ENCODE measurements at places on chromosomes 16 and 17.
A peak's percentile ranks its signal among the peaks of the same experiment; 100 is the strongest.

DNA sequence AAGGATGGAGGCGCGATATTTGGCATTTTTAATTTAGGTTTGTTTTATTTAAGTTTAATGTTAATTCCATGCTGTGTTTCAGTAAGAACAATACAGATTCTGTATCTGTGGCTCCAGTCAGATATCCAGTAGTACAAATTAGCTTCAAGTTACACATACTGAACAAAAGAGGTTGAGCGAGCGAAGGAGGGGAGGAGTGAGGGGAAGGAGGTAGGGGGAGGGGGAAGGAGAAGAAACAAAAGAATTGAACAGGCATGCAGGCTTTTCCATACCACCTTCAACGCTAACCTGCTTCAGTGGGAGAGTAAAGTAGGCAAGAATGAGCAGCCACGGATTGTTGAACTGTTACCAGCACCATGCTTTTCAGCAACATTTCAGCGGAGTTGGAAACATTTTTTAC lies 55.5 kb downstream of the YWHAE start:
- DNase-seq: no peak

DNA sequence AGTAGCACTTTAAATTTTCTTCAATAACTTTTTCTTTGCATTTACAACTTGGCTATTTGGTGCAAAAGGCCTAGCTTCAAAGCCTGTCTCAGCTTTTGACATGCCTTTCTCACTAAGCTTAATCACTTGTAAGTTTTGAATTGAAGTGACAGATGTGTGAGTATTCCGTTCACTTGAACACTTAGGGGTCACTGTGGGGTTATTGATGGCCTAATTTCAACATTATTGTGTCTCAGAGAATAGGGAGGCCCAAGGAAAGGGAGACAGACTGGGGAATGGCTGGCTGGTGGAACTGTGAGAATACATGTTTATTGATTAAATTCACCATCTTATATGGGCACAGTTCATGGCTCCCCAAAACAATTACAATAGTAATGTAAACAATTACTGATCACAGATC lies 84.1 kb downstream of the TAOK1 start:
- no peak for DNase-seq

DNA sequence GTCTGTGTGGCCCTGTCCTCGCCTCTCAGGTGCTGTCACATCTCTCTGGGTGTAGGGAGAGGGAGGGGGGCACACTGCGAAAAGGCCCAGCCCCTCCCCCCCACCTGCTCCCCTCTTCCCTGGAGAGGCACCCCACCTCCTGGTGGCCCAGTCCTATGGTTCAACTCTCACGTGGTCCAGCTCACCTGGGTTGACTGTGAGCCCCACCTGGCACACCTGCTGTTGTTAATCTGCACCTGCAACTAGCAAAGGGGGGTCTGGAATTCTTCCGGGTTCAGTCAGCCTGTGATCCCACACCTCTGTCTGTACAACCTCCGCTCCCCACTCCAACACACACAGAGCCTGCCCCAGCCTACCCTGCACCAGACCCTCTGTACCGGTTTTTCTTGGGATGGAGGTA lies 2.0 kb upstream of the SYNGR2 start:
- no peak for DNase-seq

GRCh38 chr17:28622186-28622585 lies 8.2 kb upstream of the RSKR start:
- DNase-seq: no peak

DNA sequence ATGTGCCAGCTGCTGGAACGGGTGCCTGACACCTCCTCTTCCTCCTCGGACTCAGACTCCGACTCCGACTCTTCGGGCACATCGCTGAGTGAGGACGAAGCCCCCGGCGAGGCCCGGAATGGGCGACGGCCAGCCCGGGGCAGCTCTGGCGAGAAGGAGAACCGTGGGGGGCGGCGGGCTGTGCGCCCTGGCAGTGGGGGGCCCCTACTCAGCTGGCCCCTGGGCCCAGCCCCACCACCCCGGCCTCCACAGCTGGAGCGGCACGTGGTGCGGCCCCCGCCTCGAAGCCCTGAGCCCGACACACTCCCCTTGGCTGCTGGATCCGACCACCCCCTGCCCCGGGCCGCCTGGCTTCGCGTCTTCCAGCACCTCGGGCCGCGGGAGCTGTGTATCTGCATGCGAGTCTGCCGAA lies 6.8 kb downstream of the FBXL19 start:
- DNase-seq: no peak

GRCh38 chr16:72850853-72851252 lies 197.1 kb downstream of the ZFHX3 start:
- DNase-seq: no peak

DNA sequence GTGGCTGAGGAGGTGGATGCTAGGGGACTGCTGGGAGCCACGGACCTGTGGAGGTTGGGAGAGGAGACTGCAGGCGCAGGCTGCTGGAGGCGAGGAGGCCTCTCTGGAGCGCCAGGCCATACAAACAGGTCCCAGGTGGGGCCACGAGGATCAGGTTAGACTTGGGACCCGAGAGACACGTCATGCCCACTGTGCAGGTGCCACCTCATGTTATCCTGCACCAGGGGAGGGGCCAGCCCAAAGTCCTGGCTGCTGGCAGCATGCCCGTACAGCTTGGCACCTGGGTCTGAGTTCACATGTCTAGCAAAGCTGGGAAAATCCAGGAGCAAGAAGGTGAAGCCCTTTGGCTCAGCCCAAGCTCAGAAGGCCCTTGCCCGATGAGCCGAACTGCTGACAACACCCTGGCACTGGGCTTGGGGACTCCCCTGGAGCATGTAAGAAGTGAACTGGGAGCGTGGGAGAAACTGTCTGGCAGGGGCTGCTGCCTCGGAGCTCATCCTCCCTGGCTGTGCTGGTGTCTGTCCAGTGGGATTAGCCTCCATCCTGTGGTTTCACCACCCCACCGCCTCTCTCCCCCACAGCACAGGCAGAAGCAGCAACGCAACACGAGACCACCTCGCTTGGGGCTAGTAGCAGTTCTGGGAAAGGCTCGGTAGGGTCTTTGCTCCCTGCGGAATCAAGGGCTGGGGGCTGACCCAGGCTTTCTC lies 5.3 kb downstream of the ARHGDIA start:
- no peak for DNase-seq

- DNase-seq: peak; percentile 20
Observed at GRCh38 chr17:51585514-51586104, 325.3 kb downstream of the UTP18 start.

GRCh38 chr16:81997738-81998137 lies 13.5 kb downstream of the SDR42E1 start:
- no peak for DNase-seq

GRCh38 chr17:45433159-45433535 lies 477 bp upstream of the ARHGAP27 start:
- DNase-seq: no peak

DNA sequence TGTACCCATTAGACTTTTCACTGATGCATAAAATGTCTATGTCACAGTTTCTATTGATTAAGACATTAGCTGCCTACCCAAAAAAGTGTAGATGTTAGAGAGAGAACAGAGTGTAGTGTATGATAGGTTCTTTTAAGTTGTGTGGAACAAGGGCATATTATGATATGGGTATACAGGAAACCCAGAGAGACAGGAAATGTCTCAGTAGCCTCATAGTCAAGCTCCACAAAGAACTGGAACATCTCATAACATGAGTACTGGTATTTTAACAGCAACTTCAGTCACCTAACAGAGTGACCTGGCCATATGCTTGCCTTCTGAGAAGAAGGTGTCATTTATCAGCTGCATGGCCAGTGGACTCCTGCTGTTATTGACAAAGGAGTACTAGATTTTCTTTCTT lies 128.1 kb downstream of the RGS9 start:
- DNase-seq: no peak

DNA sequence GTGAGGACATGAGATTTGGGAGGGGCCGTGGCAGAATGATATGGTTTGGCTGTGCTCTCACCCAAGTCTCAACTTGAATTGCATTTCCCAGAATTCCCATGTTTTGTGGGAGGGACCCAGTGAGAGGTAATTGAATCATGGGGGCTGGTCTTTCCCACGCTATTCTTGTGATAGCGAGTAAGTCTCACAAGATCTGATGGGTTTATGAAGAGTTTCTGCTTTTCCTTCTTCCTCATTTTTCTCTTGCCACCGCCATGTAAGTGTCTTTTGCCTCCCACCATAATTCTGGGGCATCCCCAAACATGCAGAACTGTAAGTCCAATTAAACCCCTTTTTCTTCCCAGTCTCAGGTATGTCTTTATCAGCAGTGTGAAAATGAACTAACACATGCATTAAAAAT lies 40.6 kb downstream of the CCT6B start:
- DNase-seq: no peak

DNA sequence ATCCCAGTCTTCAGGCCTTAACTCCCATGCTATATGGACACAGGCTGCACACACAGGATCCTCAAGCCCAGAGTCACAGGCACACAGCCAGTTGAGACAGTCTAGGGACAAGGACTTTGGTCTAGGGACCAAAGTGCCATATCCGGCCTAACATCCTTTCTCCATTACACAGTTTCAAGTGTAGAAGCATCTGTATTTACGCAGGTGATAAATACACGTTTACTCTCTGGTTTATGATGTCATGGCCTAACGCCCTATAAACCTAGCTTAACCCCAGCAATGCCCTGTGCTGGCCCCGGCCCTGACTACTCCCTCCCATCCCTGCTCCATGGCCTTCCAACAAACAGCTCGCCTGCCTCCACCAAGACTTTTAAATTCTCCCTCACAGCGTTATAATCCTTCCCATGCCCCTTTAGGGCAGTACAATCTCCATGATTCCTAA lies 17.1 kb downstream of the CUEDC1 start:
- DNase-seq: no peak

- no peak for DNase-seq
Observed at GRCh38 chr17:2354311-2354710, 17.0 kb downstream of the SGSM2 start.

DNA sequence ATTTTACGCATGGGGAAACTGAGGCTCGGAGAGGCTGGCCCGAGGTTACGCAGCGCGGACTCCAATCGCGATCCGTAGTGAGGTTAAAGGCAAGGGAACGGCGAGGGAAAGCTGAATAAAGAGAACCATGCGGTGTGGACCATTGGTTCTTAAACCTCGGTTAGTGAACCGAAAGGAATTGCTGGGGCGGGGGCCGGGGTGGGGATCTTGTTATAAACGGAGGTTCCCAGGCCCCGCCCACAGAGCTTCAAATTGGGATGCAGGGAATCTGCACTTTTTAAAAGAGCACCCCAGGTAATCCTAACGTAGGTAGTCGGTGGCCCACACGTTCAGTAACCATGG lies 524 bp downstream of the IQCK start:
- no peak for DNase-seq

DNA sequence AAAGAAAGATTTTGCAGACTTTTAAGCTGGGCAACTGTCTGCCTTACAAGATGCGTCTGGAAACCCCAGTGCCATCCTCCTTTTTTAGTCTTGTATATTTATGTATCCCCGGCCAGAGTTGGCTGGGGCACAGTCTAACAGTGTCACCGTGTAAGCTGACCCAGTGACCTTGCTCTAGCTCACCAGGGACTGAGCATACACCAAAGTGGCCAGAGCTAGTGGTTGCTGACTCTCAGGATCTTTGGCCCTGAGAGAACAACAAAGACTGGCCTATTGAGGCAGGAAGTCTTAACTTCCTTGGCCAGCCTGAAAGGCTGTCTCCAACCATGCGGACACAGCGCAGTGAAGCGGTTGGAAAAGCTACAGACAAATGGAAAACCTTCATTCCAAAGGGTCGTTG lies 745.2 kb downstream of the WWOX start:
- DNase-seq: no peak

GRCh38 chr17:49316889-49317675 lies 45.0 kb downstream of the ZNF652 start:
- DNase-seq: no peak

DNA sequence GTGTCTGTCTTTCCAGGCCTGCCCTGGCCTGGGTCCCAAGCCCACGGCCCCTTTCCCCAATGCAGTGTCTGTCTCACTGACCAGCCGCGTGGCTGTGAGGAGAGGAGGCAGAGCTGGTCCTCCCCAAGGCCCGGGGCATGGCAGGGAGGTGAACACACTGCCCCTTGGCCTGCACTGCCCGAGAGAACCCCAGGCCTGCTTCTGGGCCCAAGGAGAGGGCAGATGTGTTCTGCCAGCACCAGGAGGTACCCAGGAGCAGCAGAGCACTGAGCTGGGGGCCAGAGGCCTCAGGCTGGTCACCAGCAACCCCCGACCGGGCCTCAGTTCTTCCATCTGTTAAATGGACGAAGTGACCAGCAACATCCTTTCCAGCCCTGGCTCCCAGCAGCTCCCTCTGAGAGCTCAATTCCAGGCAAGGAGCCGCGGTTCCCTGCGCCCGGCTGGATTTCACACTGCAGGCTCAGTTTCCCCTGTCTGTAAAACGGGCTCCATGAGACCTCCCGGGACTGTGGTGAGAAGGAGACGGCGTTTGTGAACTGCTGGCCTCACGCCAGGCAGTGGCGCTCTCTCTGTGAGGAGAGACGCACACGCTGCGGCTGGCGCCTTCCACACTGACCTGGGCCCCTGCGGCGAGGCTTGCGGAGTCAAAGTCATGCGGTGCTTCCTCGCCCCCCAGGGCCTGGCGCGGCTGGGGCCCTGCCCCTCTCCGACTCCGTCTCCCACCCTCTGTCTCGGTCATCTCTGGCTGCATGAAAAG lies 8.1 kb upstream of the ZFPM1 start:
- no peak for DNase-seq

GRCh38 chr16:1621851-1622250 lies 9.7 kb downstream of the CRAMP1 start:
- DNase-seq: no peak

GRCh38 chr17:81397314-81398175 lies 2.3 kb downstream of the BAHCC1 start:
- no peak for DNase-seq

- no peak for DNase-seq
Observed at GRCh38 chr17:42900460-42901331, at the start of gene G6PC1. TSS of gene G6PC1 (plus strand) at chr17:42900799. CDS start at chr17:42900877, 78 bp downstream.

DNA sequence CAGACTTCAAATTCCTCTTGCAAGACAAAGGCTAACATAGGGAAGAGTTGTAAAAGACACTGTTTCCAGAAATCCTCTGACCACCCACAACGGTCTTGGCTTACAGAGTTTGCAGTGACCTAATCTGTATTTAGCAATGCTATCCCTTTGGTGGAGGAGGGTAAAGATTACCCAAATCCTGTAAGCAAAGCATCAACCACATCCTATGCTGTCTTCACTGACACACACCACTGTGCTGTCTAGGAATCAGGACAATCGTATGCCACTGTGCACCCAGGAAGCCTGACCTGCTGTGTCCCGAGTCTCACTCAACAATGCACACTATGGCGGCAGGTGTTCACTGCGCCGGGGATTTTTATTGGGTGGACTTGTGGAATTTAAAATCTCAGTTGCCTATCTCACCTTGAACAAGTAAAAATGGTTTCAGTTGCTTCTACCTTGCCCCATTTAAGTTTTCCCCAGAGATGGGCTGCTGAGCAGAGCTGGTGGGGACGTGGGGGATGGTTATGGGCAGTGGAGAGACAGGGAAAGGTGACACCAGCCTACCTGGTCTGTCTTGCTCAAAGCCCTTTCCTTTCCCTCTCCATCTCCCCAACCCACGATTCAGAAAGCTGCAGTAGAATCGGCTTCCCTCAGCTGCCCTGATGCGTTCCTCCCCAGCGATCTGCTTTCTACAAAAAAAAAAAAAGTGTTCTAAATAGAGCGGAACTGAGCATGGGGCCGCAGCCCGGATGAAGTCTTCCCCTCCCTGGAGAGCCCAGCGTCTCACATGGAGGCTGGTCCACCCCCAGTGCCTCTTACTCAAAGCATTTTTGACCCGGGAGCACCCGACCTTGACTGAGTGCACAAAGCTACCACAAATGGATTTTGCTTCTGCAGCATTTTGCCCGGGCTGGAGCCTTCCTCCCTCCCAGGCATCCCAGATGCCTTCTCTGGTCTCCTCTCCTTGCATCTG lies 271.5 kb downstream of the SOX9 start:
- DNase-seq: no peak
